ENCODE measurements at places on chromosomes 3 and 15. TPM values are rescaled to one million over a fixed set of nuclear protein-coding genes. Genes with fewer than 3 reads are reported as not detected.

Gene FGF7
- 0.18 TPM for total RNA-seq

Gene PEX5L
- not detected for total RNA-seq

Gene CD200
- total RNA-seq: 3.6 TPM

Gene ARF4
- total RNA-seq: 147 TPM

Gene RAF1
- total RNA-seq: 73.7 TPM

Gene C3orf52
- 3.8 TPM for total RNA-seq

Gene P2RY12
- total RNA-seq: not detected

Gene RIOX2
- total RNA-seq: 26.9 TPM

Gene CD276
- 82.4 TPM for total RNA-seq
